ENCODE measurements at places on chromosomes 1 and 21.

- DNase-seq, result no peak
Measured at GRCh38 chr1:119713749-119714456, 2.2 kb downstream of the PHGDH start.

- DNase-seq, result no peak
Measured at GRCh38 chr1:176691251-176692228, 228.6 kb downstream of the PAPPA2 start.

GRCh38 chr1:50271337-50271736 is 151.9 kb downstream of the DMRTA2 start:
- no peak for DNase-seq

GRCh38 chr1:183288583-183288982 is 102.5 kb downstream of the LAMC2 start:
- no peak for DNase-seq

- DNase-seq, result no peak
Measured at GRCh38 chr1:167706931-167707877, 14.6 kb upstream of the MPZL1 start.

- DNase-seq, result no peak
Measured at GRCh38 chr1:78972723-78973122, 33.8 kb downstream of the ADGRL4 start.

DNA sequence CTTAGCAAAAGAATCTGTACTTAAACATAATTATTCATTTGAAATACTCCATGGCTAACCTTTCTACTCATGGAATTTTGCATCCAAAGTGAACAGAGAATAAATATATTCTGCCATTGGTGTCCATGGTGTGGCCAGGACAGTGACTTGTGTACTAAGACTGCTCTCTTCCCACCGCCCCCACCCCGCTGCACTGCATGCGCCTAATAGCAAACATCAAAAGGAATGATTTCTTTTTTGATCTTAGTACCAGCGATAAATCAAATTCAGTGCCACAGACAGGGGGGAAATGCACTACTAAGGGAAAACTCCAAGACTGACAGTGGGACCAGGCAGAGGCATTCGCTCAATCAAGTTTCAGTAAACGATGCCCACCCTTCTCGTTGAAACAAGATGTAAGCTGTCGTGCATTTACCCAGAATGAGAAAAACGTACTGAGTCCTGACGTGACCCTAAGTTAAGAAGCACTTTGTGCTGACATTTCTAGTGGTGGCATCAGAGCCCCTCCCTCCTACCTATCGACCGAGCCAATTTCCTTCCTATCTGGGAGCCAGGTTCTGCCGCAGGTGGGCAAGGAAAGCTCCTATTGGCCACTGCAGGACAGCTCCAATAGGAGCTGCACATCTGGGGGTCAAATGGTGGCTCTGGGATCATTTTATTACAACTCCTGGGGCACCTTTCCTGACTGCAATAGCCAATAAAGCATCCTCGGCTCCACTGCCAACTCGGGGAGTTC is 12.5 kb downstream of the ESRRG start:
- no peak for DNase-seq

DNA sequence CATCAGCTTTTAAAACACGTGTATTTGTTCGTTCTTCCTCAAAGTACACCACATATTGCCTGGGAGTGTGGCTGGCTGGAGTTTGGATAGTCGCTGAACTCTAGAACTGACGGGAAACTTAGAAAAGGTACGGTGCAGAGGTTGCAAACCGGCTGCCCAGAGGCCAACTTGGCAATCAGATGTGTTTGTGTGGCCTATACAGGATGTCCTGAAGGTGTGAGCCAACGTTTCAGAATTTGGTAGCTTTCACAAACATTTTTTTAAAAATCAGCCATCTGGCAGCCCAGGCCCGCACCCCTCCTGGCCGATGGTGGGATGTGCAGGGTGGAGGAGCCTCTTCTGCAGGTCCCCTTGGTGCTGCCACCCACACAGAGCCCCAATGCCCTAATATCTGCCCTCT is 73.6 kb upstream of the SLC25A33 start:
- no peak for DNase-seq

DNA sequence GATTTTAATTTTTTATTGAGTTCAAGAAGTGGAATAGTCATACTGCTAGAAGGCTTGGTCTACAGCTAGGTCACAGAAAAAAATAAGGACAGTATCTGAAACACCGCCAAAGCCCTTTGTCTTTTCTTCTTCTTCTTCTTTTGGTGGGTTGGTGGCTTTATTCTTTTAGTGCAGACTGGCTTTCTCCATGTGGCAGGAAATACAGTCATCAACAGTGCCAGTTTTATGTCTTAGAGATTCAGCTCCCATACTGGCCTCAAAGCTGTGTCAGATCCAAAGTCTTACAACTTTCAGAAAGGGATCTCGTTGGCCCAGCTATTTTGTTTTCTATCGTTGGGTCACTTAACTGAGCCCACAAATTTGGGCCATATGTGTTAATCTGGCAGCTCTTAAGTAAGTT is 58.2 kb downstream of the FNBP1L start:
- no peak for DNase-seq

- no peak for DNase-seq
Measured at GRCh38 chr1:50667710-50668356, 244.6 kb upstream of the DMRTA2 start.

DNA sequence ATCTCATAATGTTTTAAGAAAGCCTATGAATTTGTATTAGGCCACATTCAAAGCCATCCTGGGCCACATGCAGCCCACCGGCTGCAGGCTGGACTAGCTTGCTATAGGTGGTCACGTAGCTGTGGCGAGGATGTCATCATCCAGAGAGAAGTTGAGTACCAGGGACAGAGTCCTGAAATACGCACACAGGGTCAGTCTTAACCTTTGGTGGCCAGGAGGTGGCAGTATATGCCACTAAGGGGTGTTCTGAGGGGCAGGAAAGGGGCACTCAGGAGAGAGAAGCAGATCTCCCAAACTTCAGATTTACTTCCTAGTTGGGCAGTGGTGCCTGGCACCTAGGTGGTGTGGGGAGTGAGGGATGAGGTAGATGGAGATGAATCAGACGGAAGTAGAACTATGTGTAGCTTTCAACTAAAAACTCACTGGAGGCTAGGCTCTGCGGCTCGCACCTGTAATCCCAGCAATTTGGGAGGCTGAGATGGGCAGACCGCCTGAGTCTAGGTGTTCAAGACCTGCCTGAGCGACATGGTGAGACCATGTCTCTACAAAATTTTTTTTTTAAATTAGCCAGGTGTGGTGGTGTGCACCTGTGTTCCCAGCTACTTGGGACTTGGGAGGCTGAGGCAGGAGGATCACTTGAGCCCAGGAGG is 16.3 kb upstream of the CDK18 start:
- DNase-seq, result peak; percentile 26

DNA sequence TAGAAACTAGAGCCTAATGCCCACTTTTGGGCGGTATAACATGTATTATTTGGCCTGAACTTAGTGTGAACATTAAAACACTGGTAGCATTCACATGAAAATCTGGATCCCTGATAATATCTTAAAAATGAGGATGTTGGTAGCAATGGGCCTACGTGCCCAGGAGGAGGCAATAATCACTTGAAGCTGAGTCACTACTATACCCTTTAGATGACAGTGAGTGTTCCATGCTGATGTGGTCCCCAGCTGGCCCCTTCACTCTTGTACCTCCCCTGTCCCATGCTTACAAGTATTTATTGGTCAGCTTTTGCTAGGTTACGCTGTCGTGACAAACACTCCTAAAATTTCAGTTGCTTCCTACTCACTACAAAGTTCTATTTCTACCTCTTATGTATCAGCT is 23.0 kb upstream of the POU2F1 start:
- DNase-seq, result no peak

DNA sequence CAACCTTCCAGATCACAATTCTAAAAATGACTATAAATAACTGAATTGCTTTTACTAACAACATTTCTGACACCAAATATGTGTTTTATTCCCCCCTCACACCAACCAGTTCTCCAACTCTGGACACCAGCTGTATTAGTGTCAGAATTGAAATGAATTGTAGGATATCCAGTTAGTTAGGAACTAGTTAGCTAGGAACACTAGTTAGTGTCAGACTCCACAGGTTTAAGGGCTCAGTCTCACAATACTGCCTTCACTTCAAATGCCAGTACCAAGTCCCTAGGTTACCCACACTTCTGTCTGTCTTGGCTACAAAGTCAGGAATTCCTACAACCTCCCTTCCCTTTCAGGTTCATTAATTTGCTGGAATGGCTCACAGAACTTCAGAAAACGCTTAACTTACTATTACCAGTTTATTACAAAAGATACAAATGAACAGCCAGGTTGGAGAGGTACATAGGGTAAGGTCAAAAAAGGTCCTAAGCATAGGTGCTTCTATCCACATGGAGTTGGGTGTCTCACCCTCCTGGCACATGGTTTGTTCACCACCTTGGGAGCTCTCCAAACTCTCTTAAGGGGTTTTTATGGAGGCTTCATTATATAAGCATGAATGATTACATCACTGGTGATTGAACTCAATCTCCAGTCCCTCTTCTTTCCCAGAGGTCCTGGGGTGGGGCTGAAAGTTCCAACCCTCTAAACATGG is 4.2 kb downstream of the STXBP3 start:
- DNase-seq, result no peak
